ENCODE measurements at places on chromosomes 6 and 20.
A peak's percentile ranks its signal among the peaks of the same experiment; 100 is the strongest.

- DNase-seq: peak; percentile 58
Observed at GRCh38 chr6:139291813-139292619, at the start of gene TXLNB. TXLNB (minus strand) TSS chr6:139291998; CDS start chr6:139288899, 3,099 bp downstream.

- DNase-seq: no peak
Observed at GRCh38 chr6:89357390-89357789, 4.9 kb upstream of the UBE2J1 start.

DNA sequence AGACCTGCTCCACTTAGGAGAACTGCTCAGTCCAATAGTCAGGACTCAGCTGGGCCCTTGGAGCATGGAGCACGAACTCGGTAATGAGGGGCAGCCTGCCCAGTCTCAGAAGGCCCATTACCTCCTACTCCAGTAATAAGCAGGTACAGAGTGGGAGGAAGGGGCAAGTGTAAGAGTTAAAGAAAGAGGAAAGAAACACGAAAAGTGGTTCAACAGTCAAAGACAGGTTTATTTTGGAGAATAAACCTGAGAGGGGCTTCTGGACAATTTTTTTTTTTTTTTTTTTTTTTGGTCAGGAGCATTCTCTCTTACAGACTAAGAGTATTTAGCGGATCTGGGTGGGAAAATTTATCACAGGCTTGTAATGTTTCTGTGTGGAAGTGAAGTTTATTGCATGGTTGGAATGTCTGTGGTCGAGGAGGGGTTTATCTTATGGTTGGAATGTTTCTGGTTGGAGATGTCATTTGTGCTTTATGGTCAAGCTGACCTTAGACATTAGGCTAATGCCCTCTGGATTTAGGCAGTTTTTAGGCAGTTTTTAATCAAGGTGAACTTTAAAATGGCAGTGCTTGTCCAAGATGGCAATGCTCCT lies 340.1 kb downstream of the BCKDHB start:
- DNase-seq: no peak

- no peak for DNase-seq
Observed at GRCh38 chr6:167141667-167142432, 15.9 kb downstream of the GPR31 start.

DNA sequence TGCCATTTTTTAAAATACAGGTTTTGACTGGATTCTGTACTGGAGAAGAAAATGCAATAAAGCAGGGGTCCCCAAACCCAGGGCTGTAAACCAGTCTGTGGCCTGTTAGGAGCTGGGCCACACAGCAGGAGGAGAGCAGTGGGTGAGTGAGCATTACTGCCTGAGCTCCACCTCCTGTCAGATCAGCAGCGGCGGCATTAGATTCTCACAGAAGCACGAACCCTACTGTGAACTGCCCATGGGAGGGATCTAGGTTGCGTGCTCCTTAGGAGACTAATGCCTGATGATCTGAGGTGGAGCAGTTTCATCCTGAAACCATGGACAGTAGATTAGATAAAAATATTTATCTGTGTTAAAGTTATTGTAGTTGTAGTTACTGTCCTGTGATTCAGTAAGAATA lies 21.1 kb upstream of the FBXO9 start:
- DNase-seq: no peak

GRCh38 chr6:85017352-85017751 lies 253.0 kb upstream of the TBX18 start:
- DNase-seq: no peak

DNA sequence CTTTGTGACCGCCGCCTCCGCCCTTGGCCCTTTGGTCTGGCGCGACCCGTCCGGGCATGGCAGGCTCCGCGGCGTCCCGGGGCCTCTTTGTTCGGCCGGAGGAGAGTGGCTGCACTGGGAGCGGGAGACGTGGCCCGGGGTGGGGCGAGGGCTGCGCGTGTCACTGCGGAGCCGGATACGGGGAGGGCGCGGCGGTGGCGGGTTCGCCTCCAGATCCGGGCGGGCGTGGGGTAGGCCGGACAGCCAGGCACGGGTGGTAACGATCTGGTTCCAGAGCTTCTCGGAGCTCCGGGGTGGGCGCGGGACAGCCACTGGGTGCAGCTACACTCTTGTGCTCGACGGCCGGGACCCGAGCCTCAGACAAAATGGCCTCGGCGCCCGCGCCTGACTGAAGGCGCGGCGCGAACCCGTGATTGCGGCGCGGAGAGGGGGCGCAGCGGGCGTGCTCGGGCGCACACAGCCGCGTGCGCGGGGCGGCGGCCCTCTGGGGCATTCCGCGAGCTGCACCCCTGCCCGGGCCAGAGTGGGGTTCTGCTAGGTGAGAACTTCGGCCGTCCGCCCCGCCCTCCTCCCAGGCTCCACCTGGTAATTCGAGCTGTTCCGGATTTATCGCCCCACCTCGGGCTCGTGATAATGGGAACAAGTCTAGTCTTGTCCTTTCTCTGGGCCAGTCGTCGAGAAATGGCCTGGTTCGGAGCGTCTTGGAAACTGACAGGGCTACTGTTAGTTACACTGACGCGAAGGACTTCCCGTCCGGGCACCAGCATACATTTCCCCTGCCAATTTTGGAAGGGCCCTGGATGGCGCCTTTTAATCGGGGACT lies 1.0 kb downstream of the LOC128125822 start:
- DNase-seq: no peak

DNA sequence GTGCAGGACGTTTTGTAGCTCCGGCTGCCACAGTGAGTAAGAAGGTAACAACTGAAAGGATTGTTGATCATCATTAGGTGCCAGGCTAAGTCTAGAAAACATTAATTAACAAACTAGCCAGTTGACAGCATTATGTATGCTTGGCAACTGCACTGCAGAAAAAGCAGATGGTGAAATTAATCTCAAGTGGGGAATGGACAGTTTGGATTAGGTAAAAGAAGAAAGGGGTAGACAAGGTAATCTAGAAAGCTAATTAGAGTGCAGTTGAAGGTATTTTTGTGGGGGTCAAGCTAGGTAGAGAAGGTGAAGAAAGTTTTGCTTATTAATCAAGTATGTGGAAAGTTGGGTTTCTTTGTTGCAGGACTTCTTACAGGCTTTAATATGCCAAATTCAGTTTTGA lies 69.7 kb upstream of the HINT3 start:
- DNase-seq: no peak

DNA sequence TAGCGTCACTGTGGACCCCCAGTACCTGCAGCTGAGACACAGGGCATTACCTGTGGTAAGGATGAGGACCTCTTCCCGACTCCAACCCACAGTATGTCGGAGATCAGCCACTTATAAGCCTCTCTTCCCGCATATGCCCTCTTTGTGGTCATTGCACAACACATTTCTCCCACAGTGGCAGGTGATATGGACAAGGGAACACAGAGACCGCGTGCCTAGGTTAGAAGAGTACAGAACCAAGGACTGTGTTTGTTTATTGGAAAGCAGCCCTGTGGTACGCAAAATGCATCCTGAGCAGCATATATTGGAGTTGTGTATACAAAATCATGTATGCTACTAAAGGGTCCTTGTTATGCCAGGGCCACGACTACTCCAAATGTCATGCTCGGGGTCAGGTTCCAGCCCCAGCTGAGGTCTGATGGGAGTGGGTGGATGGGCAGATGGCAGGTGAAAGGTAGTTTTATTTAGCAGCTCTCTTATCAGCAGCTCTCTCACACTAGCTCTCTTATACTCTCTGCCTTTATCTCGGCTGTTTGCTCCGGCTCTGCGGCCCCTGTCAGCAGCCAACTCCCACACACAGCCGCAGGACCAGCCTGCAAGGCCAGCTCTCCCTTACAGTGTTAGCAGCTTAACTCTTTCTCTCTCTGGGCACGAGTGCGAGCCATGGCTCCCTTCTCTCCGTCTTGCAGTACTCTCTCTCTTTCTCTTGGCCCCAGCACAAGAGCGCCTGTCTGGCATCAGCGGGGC lies 569.0 kb downstream of the KIF16B start:
- no peak for DNase-seq

DNA sequence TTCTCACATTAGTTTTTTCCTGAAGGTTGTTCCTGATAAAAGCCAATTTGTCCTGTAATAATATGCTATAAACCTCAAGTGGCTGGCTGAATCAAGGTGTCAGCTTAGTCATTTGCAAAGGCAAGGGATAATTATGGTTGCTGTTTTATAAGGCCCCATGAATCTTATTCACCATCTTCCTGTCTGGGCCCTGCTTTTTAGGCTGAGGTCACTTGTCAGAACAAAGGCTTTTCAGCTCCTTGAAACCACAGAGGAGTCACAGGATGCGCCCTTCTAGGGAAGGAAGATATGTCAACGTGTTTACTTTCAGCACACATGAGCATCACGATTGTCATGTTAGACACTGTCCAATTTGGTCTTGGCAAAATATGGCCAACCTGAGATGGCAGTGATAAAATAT lies 64.8 kb upstream of the NAA20 start:
- DNase-seq: no peak

All from fibroblast of skin of left biceps (primary cell).